ENCODE measurements at places on chromosomes 13 and 19.
A peak's percentile ranks its signal among the peaks of the same experiment; 100 is the strongest.

GRCh38 chr13:67303661-67304333, 73.7 kb upstream of the PCDH9 start:
- DNase-seq: no peak

DNA sequence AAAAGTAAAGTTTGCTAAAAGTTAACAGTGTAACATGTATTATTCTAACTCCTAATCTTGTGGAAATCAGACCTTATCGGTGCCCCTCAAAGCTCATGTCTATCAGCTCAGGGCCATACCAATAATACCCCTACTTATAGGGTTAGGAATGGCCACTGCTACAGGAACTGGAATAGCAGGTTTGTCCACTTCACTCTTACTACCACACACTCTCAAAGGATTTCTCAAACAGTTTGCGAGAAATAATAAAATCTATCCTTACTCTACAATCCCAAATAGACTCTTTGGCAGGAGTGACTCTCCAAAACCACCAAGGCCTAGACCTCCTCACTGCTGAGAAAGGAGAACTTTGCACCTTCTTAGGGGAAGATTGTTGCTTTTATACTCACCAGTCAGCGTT, 1677.7 kb downstream of the OLFM4 start:
- no peak for DNase-seq

GRCh38 chr13:28442839-28443238, 52.1 kb downstream of the FLT1 start:
- DNase-seq: no peak

GRCh38 chr13:47555235-47555634, 445.8 kb downstream of the SUCLA2 start:
- DNase-seq: no peak

DNA sequence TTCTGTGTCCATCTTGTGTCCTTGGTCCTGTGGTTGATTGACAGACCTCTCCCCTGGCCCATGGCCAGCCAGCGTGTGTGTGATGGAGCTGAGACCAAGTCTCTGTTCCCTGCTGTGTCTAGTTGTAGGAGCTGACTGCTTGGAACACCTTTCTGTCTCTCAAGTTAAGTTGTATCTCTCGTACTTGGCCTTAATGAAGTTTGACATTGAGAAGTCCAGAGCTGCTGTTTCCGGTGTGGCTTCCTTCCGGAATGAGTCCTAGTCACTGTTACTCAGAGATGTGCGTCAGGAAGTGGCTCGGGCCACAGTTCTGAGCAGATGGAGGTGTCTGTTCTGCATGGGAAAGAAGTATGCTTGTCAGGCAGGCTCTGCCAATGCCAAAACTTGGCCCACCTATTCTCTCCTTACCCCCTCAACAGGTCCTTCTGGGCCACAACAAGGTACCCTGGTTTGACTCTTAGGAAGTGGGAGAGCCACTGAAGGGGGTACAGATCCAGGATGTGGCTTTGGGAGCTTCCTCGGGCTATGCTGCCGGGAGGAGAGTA, 54.3 kb downstream of the GATAD2A start:
- no peak for DNase-seq

DNA sequence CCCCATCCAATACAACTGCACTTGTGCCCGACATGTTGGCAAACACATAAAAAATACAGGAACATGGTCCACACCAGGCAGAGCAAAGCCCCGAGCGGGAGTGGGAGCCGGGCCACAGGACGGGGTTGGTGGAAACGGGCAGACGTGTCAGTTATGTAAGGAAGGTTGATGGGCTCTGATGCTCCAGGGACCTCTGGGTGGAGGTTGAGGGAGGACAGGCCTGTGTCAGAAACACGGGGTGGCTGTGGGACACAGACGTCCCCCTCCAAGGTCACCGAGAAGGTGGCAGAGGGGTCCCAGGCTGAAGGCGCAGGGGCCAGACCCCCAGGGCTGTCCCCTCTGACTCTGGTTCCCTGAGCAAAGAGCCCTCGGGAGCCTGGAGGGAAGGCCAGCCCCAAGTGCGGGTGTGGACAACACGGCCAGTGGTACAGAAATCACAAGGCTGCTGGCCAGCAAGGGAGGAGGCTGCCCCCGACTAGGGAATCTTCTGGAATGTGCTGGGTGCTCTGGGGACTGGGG, 31.4 kb upstream of the C13orf46 start:
- no peak for DNase-seq

GRCh38 chr19:53192771-53193534, at the start of gene ZNF665:
Gene ZNF665, minus strand, starts transcription at chr19:53193358. Its CDS starts 10,460 bp downstream, at chr19:53182898.
- peak; percentile 78 for DNase-seq

GRCh38 chr19:38361633-38362075, 12.7 kb upstream of the PSMD8 start:
- DNase-seq: peak; percentile 40

- DNase-seq: no peak
Measured at GRCh38 chr13:30569901-30570576, 47.7 kb upstream of the USPL1 start.
